A673 (cell line): ENCODE measurements at places on chromosomes 3 and 15. TPM values are rescaled to one million over a fixed set of nuclear protein-coding genes. Genes with fewer than 3 reads are reported as not detected.

Gene FGF7
- total RNA-seq: not detected in 2 replicates

Gene ZMYND10
- 0.67 and 1.0 TPM in 2 replicates for total RNA-seq

- DNase-seq: peak; percentile 28
Measured at GRCh38 chr3:192060160-192060781, 599.3 kb downstream of the PYDC2 start.

Gene PLSCR5
- not detected in 2 replicates for total RNA-seq

DNA sequence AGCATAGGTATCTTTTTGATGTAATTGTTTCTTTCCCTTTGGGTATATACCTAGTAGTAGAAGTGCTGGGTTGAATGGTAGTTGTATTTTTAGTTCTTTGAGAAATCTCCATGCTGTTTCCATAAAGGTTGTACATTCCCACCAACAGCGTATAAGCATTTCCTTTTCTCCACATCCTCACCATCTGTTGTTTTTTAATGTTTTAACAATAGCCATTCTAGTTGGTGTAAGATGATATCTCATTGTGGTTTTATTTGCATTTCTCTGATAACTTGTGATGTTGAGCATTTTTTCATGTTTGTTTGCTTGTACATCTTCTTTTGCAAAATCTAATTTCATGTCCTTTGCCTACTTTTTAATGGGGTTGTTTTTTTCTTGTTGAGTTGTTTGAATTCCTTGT lies 80.0 kb upstream of the TMC3 start:
- DNase-seq: no peak

- no peak for DNase-seq
Measured at GRCh38 chr3:43399034-43399433, 112.7 kb downstream of the SNRK start.
